Hypothalamus (tissue), 51 donors: ENCODE measurements at places on chromosomes 4 and X.

- no peak for DNase-seq
Observed at GRCh38 chr4:25677943-25678342, 22.3 kb downstream of the SLC34A2 start.

GRCh38 chr4:184432127-184432922, 42.0 kb downstream of the IRF2 start:
- no peak for DNase-seq

DNA sequence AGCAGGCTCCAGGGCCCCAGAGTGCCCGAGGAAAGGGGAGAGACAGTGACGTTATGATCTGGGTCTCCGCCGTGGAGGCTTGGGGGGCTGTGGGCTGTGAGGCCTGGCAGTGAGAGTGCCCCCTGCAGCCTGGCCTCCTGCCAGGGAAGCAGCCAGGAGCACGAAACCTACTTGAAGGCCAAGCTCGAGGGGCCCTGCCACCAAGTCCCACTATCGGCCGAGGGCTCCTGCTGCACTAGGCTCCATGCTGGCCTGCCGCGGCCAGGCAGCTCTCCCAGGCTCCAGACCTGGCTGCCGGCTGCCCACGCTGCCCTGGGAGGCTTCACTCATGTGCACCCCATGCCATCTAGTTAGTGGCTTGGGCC, 18.7 kb downstream of the FLNA start:
- DNase-seq: no peak

DNA sequence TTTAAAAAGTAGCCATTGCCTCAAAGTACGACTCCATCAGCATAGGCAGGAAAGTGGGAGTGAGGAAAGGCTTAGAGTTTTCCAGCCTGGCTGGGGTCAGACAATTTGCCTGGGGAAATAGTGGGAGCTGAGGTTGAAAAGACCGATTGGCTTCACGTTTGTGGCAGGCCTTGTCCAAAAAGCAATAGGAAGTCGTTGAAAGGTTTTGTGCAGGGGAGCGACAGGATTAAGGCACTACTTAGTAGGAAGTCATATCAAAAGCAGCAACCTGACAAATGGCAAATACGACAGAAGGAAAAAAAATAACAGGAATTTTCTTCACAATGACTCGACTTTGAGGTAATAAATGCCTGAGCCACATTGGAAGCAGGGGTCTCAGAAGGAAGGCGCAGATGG, 691 bp upstream of the EREG start:
- DNase-seq: no peak

GRCh38 chrX:8179656-8180055, 8.6 kb upstream of the VCX2 start:
- DNase-seq: no peak

- no peak for DNase-seq
Observed at GRCh38 chr4:70709611-70710205, 12.1 kb upstream of the RUFY3 start.

- no peak for DNase-seq
Observed at GRCh38 chrX:101394372-101394771, 3.6 kb downstream of the RPL36A start.

DNA sequence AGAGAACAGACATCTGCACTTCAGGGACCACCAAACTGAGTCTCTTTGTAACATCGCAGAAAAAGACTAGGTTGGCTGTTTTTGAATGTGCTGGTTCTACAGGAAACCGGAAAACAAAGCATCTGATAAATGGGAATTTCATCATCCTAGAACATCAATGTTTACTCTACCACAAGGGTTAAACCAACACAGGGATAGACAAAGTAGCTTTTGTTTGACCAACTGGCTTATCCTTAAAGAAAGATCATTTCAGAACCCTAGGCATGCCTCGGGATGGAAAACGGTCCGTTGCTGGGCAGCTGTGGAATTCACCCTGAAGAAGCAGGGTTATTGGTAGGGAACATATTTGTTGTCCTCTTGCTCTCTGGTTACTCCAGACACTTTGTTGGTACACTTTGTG, 2355.5 kb upstream of the AGA start:
- no peak for DNase-seq

- peak; percentile 68 for DNase-seq
Observed at GRCh38 chr4:88697588-88698329, at the start of gene NAP1L5. TSS of gene NAP1L5 (minus strand) at chr4:88697829. CDS start at chr4:88697754, 75 bp downstream.

DNA sequence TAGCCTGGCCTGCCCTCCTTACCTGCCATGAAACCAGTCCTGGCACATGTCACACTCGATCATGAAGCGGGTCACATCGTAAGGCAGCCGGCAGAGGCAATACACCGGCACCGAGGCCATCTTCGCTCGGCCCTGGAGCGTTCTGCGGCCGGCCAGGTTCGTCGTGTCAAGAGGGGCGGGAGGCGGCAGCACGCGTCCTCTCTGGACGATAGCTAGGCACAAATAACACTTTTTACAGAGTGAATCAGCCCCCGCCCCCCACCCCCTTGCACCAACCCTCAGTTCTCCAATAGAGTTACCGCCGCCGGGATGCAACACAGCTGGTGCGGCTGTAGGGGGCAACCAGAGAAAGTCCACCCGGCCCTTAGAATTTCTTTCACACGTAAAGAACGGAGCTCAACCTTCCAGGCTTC, 1.7 kb downstream of the PHF8 start:
- DNase-seq: no peak

DNA sequence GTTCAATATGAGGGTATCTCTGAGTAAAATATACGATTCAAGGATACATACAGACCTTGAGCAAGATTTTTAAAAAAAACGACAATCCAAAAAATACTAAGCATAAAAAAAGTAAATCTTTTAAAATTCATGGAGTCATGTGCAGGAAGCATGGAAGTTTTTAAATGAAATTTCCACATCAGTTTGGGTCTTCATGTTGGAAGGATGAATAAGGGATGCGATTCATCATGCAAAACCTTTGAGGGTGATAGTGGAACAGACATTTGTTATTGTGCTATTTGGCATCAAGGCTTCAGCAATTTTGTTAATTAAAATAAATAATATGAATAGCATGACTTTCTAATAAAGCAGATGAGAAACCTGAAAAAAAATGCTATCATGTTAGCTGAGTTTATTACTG, 815.0 kb upstream of the PCDH10 start:
- no peak for DNase-seq

GRCh38 chr4:169663831-169664230, 43.5 kb downstream of the CLCN3 start:
- DNase-seq: no peak

- no peak for DNase-seq
Observed at GRCh38 chr4:118732591-118733330, 47.6 kb downstream of the METTL14 start.

- no peak for DNase-seq
Observed at GRCh38 chr4:25976780-25977179, 62.8 kb downstream of the SMIM20 start.

DNA sequence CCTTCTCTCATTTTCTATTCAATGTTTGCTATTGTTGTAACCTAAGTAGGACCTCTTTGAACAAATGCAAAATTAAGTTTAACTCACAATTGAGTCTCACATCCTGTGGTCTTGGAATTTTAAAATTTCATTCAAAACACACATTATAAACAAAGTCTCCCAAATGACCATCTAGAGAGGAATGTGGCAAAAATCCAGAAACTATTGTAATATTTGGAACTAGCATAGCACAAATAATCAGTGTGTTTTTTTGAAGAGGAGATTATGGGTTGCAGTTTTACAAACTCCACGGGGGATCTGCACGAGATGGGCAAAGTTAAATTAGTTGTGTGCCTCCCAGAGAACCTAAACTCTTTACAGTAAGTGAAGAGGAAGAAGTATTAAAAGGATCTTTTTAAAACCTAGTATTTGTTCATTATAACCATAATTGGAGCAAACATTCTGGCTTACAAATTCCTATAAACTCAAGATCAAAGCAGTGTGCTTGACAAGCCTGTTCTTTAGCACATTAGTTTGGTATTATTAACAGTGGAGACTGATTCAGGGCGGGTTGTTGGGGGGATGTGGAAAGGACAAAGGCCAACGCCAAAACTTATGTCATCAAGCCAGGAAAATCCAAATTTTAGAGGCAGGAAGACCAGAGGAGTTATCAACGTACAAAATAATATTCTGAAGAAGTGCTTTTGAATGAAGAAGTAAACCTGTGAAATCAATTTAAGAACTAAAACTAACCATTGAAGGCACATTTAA, 22.4 kb upstream of the RBPJ start:
- DNase-seq: no peak

DNA sequence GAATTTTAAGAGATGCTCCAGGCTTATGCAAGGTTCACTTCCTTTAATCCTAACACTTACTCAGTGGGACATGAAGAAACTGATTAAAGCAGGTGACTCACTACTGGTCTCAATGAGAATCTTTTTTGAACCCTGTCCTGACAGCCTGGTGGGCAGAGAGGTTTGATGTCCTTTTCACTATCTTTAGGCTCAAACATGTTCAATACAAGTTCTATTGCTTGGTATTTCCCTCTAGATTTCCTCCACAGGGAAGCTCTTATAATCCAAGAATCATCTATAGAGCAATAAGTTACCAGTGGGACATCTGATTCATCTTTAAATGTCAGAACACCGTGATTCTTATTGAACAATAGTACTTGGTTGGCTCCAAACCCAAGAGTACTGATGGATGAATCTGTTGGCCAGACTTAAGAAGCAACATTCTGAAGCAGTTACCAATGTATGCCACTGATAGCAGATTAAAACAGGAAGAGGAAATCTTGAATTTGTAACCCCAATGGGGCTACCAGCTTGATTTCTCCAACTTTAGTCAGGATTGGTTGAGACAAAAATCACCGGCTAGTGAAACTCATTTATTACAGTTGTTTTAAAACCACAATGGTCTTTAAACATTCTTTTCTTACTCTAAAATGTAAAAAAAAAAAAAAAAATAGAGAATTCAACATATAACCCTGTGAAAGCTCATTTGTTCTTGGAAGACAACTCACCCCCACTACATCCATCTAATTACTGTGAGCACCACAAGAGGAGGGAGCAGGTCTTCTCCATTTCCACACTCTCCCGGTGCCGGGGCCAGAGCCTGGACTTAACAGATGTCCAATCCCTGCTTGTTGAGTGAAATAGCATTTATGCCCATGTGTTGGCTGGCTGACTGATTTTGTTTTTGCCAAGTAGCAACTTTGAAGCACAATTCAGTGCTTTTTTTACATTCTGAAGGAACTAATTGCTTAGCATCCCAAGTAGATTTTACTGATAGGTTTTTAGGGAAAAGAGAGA, 43.3 kb downstream of the FGFBP1 start:
- DNase-seq: no peak

DNA sequence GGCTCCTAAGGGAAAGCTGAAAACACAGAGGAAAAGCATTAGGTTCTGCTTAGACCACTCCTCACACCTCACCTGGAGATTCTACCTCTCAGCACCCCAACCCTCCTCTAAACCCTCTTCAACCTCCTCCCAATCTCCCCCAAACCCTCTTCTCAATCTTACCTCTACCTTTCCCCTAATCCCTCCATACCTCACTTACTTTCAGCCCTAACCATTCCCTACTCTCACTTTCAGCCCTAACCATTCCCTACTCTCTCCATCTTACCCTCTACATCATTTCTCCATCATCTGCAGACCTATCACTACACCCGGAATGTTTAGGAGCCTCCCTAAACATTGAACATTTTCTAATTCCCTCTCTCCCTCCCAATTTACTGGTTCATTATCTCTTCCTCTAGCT, 3.5 kb downstream of the RTL3 start:
- no peak for DNase-seq

- no peak for DNase-seq
Observed at GRCh38 chr4:1808396-1808795, 15.3 kb downstream of the FGFR3 start.

DNA sequence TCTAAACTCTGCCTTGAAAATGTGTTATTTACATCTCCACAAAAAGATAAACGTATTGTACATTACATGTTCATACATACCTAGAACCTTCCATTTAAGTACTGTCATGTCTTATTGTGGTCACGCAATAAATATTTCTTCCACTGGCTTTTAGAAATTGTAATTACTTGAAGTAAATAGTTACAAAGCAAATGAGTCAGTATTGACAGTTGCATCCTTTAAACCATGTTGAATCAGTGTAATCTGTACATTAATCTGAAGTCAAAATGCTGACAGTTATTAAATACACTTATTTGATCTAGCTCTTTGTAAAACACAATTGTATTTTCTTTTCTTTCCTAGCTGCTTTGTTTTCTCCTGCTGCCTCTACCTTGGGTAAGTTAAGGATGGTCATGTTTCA, 446.7 kb downstream of the EPHA5 start:
- DNase-seq: no peak

DNA sequence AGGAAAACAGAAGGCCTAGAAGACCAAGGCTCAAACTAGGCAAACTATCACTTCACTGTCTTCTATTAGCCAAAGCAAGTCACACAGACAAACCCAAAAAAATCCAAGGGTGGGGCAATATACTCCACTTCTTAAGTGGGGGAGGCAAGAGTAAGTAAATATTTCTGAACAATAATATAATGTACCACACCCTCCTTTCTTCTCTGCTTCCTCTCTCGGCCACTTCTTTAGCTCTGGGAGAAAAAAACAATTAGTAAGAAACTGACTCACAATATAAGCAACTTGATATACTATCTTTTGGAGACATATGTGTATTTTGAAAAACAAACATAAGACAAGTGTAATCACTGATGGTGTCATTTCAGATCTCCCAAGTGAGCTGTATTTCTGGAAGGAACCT, 14.8 kb downstream of the DCAF8L1 start:
- no peak for DNase-seq

GRCh38 chr4:151807220-151807619, 46.4 kb upstream of the GATB start:
- DNase-seq: no peak

GRCh38 chrX:132086672-132087071, 41.1 kb downstream of the FRMD7 start:
- no peak for DNase-seq

GRCh38 chr4:105155426-105155825, 8.8 kb downstream of the TET2 start:
- DNase-seq: no peak

DNA sequence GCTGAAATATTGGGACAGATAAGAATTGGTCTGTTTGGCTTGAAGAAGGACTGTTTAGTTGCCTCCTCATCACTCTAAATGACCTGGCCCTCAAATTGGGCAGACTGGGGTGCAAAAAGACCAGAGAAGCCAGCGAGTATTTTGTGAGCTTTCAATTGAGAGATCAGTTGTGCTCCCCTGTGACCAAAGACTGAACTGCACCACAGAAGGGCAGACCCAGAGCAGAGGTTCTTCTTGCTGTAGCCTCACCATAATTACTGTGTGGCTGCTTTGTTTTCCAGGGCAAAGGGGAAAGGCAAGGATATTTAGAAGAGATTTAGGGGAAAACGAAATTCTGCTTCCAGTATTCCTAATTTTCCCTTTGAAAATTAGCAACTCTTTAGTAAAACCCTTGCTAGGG, 104.0 kb upstream of the MBNL3 start:
- no peak for DNase-seq

DNA sequence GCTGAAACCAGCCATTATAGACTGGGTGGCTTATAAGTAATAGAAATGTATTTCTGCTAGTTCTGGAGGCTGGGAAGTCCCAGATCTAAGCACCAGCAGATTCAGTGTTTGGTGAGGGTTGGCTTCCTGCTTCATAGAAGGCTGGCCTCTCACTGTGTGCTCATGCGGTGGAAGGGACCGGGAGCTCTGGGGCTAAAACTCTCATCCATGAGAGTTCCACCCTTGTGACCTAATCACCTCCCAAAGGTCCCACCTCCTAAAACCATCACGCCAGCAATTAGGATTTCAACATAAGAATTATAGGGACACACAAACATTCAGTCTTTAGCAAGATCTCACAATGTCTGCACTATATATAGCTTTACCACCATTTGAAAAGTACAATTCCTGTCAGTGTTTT, 215.2 kb downstream of the CBR4 start:
- no peak for DNase-seq

- DNase-seq: no peak
Observed at GRCh38 chr4:88583631-88584470, 8.4 kb upstream of the HERC3 start.

- no peak for DNase-seq
Observed at GRCh38 chr4:168221301-168221700, 97.3 kb downstream of the DDX60 start.
